ENCODE measurements at places on chromosomes 7 and 10.
A peak's percentile ranks its signal among the peaks of the same experiment; 100 is the strongest.

GRCh38 chr10:113801569-113801968, 50.1 kb downstream of the PLEKHS1 start:
- DNase-seq, result no peak

GRCh38 chr7:48299580-48300169, 128.4 kb downstream of the ABCA13 start:
- DNase-seq, result peak; percentile 76

- DNase-seq, result no peak
These were observed 595.5 kb upstream of the PFKP start for GRCh38 chr10:2471811-2472210.

DNA sequence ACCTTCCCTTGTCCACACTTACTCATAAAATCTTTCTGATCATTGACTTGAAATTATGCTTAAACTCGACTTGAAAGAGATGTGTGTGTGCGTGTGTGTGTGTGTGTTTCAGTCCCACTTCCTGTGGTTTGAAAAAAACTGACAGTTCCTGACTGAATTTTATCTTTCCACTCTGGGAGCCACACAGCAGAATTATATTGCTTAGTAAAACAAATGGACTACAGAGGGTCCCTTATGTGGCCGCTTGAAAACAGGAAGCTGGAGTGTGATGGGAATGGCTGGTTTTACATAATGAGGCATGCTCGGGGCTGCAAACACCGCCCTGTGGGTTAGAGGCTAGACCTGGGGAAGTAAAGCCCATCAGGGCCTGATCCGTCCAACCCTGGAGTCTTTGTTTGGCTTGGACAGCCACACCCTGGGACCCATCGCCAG, 54.8 kb downstream of the LYZL1 start:
- no peak for DNase-seq

GRCh38 chr7:33933611-33934281, 28.4 kb downstream of the BMPER start:
- no peak for DNase-seq

DNA sequence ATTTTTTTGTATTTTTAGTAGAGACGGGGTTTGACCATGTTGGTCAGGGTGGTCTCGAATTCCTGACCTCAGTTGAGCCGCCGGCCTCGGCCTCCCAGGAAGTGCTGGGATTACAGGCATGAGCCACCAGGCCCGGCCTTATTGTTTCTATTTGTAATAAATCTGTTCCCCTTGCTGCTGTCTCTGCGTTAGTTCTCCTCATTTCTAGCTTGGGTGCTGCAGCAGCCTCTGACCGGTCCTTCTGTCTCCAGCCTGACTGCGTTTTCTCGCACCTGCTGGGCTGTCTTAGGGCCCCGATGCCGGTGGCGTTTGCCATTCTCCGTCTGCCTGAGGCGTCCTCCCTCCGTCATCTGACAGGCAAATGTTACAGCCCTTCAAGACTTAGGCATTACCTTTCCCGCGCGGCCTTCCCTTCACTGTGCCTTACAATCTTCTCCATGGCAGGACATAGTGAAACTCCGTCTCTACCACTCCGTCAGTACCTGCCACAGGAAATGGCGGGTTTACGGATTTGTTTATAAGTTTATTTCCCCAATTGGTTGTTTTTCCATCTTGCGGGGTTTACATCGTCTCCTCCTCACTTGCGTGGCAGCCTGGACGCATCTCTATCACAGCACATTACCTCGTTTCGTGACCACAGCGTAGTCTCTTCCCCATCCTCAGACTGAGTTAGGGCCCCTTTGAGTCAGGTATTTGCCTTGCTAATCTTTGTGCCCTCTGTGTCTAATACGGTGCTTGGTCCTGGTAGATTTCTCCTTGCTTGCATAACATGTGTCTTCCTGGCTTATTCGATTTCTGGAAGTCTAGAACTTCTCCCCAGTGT, 2.3 kb upstream of the GIMAP8 start:
- DNase-seq, result no peak

GRCh38 chr7:13117103-13117502, 429.7 kb downstream of the ARL4A start:
- DNase-seq, result peak; percentile 10

- no peak for DNase-seq
These were observed 72.6 kb downstream of the FOXP2 start for GRCh38 chr7:114487174-114487573.

DNA sequence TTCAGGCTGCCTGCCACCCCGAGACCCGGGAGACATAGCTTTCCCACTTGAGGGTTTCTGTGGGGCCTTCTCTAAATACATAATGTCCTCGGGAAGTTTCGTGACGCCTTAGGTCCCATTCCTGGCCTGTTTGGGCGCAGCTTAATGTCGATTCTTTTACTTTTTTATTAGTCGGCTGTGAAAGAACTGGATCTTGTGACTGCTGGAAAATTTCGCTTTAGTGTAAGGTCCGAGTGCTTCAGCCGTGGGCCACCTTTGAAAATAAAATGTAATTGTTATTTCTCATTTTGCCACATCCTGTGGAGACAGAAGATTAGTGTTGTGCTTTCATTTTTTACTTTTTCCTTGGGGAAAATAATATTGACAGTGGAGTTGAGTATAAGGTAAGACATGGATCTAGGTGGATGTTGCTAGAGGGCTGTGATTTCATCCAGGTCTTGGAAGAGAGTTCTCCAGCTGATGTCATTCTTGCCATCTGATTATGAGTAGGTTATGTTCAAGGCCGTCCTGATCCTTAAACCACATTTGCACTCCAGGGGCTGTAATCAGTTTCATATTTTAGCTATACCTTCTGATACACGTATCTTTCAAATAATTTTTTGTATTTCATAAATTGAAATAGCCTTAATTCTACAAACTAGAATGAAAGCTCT, 830 bp downstream of the RAB18 start:
- peak; percentile 23 for DNase-seq

- DNase-seq, result peak; percentile 58
These were observed 10.8 kb downstream of the LFNG start for GRCh38 chr7:2530071-2530987.

DNA sequence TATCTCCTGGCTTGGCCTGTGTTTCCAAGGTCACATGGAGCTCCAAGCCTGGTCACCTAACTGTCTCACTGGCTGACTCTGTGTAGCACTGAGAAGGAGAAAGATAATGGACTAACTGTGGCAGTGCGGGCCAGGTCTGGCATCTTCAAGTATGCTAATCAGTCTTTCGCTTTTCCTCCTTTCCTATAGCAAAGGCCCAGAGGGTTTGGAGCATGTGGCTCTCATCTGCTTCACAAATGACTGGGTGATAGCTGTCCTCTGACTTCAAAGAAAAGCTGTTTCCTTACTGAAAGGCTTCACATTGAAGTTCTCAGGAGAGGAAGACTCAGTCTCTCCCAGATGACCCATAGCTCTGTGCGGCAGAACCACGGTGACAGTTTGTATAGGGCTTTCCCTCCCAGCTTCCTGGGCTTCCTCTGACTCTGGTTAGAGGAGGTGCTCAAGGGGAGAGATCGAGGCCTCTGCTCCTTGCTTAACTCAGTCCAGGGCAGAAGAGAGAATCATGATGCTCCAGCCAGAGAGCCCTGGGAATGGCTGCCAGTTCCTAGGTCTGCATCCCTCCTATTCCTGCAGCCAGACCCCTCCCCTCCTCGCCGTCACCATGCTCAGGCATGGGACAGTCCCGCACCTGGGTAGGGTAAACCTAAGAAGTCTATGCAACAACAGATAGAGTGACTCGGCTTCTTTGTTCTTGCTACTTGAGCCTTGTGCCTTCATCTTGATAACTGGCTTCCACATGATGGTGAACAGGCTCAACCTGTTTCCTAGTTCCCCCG, 72.3 kb downstream of the CCDC71L start:
- no peak for DNase-seq

GRCh38 chr10:70391654-70392053, 9.2 kb upstream of the LRRC20 start:
- DNase-seq, result no peak

DNA sequence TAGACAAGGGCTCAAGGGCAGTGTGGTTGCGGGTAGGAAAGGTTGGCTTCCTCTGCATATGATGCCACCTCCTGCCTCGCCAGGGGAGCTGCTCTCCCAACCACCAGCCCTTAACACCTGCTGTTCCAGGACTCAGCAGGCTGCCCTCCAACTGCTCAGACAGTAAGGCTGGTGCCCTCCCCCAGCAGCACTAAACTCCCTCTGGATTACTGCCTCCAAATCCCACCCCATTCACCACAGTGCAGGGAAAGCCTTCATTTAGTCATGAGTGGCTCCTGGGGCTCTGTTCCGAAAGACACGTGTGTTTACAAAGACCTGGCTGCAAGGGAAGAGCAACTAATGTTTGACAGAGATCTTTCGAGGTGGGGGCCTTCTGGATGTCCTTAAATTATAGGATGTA, 437.2 kb upstream of the MKI67 start:
- DNase-seq, result no peak

DNA sequence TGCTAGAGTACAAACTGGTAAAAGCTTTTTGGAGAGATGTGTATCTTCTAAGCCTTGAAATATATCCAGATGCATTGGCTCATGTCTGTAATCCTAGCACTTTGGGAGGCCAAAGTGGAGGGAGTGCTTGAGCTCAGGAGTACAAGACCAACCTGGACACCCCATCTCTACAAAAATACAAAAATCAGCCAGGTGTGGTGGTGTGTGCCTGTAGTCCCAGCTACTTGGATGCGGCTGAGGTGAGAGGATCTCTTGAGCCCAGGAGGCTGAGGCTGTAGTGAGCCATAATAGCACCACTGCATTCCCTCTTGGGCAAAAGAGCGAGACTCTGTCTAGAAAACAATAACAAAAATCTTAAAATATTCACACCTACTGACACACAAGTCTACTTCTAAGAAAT, 25.6 kb downstream of the TMEM209 start:
- DNase-seq, result no peak

DNA sequence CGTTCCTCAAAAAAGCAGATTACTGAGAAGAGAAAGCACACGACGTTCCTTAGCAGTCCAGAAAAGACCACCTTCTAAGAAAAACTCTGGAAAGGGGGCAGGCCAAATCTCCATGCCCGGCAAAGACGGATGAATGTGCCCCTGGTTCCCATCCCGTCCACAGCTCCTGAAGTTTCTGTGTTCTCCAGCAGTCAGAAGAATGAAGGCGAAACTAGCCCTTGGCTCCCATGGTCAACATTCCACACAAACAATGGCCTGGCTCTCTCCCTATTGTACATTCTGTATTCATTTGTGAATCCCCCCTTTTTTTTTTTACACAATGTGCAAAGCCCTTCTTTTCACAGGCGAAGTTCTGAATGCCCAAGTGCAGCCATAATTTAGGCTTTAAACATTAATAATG, 5.3 kb downstream of the CTBP2 start:
- DNase-seq, result peak; percentile 80

- no peak for DNase-seq
These were observed 179.1 kb downstream of the SFMBT2 start for GRCh38 chr10:7231509-7232414.

- no peak for DNase-seq
These were observed 417.0 kb downstream of the CALN1 start for GRCh38 chr7:71995111-71995510.

DNA sequence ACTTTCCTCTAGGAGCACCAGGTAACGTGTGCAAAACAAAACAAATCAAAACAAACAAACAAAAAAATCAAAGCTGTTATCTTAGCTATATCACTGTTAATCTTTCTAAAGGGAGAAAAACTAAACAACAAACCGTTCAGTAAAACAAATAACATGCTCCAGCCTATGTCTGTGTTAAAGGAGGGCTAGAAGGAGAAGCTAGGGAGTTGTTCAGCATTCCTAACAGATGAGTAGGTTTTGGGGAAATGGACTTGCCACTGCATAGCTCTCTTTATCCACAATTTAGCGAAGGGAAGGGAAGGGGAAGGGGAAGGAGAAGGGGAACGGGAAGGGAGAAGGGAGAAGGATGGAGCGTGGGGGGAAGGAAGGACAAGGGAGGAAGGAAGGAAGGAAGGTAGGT, 134.2 kb upstream of the AKR1E2 start:
- no peak for DNase-seq

DNA sequence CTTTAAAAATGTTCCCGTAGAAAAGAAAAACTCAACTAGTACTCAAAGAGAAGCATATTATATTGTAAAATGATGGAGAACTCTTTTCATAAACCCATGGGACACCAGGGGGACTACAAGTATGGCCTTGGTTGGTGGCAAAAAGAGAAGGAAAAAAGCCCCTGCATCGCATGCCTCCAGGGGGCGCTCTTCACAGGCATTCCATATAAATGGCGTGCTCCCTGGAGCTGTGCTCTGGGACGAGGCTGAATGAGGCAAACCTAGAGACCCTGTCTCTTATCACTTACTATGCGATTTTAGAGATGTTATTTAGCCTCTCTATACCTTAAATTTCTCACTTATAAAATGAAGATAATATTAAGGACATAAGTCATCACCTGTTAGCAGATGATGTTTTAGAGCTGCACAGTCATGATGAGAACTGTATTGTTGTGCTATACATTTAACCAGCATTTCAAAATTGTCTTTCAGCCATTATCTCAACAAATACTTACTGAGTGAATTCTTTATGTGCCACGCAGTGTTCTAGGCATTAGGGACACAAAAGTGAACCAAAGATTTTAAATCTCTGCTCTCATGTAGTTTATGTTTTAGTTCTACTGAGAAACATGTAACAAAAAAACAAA, 105.8 kb downstream of the ARHGAP21 start:
- peak; percentile 56 for DNase-seq

DNA sequence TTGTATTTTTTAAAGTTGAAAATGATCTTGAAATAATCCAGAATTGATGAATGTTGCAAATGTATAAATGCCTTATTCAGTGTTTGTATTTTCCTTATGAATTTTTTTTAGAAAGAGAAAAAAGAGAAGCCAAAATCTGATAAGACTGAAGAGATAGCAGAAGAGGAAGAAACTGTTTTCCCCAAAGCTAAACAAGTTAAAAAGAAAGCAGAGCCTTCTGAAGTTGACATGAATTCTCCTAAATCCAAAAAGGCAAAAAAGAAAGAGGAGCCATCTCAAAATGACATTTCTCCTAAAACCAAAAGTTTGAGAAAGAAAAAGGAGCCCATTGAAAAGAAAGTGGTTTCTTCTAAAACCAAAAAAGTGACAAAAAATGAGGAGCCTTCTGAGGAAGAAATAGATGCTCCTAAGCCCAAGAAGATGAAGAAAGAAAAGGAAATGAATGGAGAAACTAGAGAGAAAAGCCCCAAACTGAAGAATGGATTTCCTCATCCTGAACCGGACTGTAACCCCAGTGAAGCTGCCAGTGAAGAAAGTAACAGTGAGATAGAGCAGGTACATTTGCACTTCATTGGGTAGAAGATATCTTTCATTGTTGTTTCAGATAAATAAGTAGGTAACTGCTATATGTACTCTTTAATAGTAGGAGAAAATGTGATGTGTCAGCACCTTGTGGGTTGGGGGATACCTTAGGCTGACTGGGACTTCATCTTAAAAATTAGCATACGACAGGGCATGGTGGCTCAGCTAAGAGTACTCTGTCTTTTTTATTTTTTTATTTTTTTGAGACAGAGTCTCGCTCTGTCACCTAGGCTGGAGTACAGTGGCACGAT, 3.9 kb downstream of the DDX21 start:
- DNase-seq, result no peak

DNA sequence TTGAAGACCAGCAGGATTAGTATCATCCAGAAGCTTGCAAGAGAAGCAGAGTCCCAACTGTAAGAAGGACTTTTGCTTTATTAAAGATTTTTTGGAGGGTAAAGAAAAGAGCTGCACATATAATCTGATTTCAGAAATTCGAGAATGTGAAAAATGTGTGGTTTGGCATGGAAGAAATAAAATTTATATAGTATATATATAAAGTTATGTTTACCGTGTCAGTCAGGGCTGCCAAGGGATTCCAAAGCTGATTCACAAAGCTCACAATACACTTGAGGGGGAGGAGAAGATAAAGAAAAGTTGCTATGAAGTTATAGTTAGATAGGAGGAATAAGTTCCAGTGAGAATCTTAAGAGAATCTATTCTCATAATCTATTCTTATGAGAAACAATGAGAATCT, 231.8 kb upstream of the CACNA2D1 start:
- DNase-seq, result no peak

All from pons (tissue), 1 donor.